ENCODE measurements at places on chromosomes 4 and X.

DNA sequence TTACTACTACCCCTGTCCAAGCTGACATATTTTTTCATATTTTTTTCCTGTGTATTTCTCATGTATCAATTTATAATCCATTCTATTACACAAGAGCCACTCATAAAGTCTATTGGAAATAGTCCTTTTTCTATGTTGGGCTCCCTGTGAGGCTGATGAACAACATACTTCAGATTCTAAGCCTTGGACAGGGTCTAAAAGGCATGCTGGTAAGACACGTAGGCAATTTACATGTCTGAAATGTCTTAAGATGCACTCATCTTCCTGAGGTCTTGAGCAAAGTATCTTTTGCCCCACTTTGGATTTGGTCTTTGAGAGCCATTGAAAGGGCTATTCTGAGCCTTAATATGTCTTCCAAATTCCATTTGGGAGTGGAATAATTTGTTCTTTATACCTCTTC, 31.8 kb downstream of the OCIAD1 start:
- no peak for DNase-seq

DNA sequence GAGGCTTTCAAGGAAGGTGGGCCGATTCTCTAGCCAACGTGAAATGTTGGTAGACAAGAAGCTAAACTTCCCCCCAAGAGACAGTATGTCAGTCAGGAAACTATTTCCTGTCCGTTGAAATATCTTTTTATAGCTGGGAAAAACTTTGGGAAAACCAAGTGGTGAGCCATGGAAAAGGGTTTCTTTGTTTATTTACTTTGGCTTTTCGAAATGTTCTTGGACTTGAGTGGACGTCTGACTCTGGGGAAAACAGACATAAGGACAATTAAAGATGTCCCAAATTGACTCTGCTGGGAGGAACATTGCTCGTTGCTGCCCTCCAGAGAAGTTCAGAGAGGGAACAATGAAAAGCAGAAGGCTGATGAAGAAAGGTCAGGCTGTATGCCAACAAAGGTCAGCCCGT, 295.4 kb downstream of the RAPGEF2 start:
- DNase-seq = no peak

- DNase-seq = no peak
Observed at GRCh38 chr4:45580334-45580733, 543.5 kb downstream of the GABRG1 start.

GRCh38 chr4:111776561-111776960, 368.7 kb upstream of the FAM241A start:
- DNase-seq = no peak

DNA sequence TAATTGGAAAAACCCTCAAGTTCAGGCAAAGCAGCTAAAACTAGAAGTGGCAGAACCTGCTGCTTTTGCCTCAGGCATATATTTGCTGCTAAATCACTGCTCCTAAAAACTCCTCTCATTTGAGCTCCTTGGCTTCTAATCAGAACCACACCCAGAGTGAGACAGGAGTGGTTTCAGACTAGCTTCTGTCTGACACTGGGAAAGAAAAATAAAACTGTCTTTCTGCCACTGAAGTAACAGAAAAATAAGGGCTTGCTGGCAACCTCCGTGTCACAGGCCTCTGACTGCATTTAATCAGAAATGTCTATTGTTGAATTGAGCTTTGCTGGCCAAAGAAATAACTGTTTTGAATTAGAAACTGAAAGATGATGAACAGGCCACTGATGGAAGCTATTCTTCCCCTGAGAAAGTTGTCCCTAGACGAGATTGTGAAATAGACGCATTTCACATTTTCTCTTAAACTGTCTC, 52.1 kb upstream of the RAP2C start:
- DNase-seq = no peak

DNA sequence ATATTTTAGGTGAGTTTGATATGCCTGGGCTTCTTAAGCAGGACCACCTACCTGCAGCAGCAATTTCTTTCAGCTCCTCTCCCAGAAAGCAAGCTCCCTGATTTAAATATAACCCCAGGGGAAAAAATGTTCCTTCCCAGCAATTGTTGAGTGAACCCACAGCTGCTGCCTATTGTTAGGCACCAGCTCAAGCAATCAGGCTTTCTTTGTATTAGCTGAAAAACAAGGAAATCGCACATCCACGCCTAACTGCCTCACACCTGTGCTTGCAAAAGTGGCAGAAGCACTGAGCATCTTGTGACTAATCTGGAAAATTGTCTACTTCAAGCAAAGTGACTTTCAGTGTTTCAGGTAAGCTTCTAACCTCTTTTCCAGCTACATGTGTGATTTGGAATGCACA, 432.2 kb downstream of the SMARCA1 start:
- no peak for DNase-seq

GRCh38 chr4:15031993-15032675, 29.9 kb downstream of the CPEB2 start:
- DNase-seq = no peak

DNA sequence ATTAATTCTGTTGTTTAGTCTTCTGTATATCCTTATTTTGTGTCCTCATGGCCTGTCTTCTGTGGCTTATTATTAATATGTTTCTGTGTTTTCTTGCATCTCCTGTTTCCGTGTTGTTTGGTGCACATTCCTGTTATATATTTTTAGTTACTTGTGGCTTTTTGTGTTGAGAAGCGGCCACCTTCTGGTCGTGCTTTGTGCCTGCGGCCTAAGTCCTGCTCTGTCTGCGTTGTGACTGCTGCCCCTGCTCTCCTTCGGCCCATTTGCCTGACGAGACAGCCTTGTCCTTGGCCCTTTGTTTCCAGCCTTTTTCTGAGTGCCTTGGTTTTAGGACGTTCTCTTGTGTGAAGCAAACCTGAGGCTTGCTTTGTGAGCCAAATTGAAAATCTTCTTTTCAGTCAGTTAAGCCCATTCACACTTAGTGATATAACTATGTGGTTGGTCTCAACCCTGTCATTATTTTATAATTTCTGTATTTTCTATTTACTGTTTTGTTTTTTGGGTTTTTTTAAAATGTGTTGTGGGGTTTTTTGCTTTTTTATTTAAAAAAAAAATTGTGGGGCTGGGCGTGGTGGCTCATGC, 43.8 kb downstream of the TNIP2 start:
- DNase-seq = peak; percentile 16

DNA sequence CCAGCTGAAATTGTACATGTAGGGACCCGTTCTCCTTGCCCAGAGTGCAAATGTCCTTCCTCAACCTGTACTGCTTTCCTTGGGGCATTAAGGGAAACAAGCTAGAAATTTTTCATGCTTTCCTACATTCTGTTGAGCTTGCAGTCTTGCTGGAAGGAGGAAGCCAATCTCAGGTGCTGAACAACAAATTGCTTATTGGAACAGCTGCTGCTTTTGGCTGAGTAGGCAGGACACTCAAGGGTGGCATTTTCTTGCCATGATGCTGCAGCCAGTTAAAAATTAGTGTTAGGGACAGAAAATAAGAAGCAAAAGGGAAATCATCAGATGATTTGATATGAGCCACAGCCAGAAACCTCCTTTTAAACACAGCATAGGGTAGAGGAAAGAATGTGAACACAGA, 223.7 kb downstream of the QDPR start:
- no peak for DNase-seq

DNA sequence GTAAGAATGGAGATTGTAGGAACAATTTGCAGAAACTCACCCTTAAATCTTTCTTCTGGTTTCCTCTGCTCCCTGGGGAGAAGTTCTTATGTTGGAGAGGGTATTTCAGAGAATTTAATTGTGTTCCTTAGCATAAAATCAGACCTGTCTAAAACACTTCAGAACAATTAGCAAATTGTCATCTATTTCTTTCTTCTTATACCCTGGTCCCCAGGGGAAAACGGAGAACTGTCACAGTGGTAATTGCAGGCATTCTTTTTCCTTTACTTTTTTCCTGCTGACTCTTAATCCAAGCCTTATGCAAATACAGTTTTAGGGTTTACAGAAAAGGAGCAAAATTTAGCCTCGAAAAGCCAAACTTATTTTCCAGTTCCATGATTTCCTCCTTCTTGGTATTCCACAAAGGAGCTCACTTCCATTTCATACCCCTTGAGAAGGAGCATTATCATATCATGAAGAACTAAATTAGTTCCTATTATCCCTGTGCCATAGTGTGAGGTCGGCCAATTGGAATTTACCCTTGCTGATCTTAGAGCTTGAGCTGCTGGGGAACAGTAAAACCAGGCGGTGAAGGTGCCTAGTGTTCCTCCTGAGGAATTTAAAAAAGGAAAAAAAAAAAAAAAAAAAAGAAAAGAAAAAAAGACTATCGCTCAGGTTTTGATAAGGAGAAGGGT, 173.8 kb downstream of the IL15 start:
- peak; percentile 19 for DNase-seq

DNA sequence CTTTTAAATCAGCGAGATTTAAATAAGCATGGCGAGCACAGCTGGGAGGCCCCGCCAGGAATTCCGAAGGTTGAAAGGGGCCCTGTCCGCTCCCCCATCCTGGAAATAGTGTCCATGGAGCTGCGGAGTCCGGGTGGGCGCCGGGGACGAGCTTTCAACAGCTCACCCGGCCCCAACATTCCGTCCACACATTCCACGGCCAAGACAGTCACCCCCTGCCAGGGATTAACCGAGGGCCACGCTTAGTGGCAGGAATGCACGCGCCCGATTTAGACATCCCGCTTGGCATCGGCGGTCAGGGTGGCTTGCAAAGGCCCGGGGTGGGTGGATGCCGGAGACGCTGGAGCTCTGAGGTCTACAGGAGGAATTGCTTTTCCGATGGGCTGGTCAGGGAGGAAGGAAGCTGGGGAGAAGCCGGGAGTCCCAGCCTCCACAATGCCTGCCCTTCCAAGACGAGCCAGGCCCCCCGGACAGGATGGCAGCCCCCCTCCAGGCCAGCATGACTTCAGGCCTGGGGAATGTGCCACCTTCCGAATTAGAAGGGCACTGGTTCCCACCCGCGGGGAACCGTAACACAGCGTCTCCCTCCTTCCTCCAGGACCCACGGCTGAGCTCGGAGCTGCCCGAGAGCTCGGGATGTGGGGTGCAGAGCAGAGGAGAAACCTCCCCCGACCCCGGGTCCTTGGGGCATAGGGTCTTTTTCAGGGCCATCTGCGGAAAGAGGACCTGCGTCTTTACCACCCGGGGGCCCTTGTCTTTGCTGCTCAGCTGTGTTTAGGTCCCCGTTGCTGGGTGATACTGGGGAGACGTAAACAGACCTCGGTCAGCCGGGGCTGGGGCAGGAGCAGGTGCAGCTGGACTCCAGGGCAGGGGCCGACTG, 26.9 kb upstream of the PPP2R3B start:
- no peak for DNase-seq

- DNase-seq = no peak
Observed at GRCh38 chr4:152014280-152014679, 253.5 kb upstream of the GATB start.

GRCh38 chr4:173564461-173564860, 34.4 kb upstream of the HAND2 start:
- no peak for DNase-seq

DNA sequence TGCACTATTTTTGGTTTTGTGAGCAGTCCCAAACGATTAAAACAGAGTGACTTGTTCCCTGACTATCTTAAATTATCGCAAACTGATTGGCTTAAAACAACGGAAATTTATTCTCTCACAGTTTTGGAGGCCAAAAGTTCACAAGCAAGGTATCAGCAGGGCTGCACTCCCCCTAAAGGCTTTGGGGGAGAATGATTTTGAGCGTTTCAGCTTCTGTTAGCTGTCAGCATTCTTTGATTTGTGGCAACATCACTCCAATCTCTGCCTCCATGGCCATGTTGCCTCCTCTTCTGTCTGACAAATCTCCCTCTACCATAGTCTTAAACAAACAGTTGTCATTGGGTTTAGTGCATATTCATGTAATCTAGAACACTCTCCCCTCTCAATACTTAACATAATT, 459.6 kb upstream of the ATOH1 start:
- DNase-seq = peak; percentile 13

DNA sequence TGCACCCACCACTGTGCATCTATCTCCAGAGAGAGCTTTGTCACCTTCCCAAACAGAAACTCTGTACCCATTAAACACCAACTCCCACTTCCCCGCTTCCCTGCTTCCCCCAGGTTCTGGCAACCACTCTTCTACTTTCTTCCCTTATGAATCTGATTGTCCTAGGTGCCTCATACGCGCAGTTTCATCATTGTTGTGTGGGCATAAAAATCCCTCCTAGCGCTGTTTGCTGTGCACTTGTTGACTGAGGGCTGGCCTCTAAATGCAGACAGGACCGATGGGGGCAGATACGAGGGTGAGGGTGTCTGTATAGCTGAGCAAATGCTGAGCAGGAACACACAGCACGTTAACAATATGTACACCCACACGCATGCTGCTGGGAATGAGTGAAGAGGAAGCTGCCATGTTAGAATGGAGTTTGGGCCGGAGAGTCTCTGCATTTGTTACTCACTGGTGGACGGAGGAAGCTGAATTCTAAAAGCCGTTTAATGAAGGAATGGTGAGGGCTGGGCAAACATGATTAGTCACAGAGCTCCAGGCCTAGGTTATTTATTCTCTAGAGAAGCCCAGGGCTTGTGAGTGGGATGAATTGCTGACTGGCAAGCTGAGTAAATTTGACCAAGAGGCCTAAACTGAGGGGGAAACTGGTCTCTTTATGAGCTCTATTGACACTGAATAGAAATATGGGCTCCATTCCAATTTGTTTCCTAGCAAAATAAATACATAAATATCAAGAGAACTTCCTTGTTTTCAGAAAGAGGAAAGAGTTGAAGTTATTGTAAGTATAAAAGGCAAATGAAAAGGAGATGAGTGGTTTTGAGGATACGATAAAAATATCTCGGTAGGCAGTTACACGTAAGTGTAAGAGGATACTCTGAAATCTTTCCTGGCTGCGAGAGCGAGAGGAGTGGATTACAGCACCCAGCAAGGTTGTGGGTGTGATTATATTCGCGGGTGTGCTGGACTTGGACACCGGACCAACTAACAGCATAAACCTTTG, 95.9 kb upstream of the RPS6KA3 start:
- no peak for DNase-seq

DNA sequence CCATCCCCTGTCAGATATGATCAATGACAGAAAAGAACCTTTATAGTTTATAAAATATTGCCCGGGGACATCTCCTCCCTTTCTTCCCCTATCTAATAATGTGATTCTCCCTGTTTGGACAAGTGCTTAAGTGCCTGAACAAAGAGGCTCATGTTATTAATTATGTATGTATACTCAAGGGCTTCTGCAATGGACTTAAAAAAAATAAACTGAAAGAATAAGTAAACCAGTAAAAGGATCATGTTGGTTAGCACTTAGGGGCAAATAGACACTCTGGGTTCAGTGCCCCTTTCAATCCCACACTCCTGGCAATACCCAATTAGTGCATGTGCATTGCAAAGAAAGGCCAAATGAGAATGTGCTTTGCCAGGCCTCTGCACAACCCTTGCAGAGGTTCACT, 30.7 kb upstream of the RPS6KA6 start:
- no peak for DNase-seq

GRCh38 chr4:152218576-152218975, 317.3 kb downstream of the FBXW7 start:
- no peak for DNase-seq

All from NCI-H82 (cell line).